CD14-positive monocyte (primary cell): ENCODE measurements at places on chromosomes 5 and 9. TPM values are rescaled to one million over a fixed set of nuclear protein-coding genes. Genes with fewer than 3 reads are reported as not detected.

The CAMSAP1 gene
- 0.71 TPM for polyA plus RNA-seq

The SPINK13 gene
- polyA plus RNA-seq, result not detected

The GRXCR2 gene
- polyA plus RNA-seq, result not detected in 2 replicates

The PCDHB6 gene
- not detected for polyA plus RNA-seq

The RAD50 gene
- polyA plus RNA-seq, result 9.3 TPM

The RBM18 gene
- polyA plus RNA-seq, result 25.3 TPM

The EGFLAM gene
- polyA plus RNA-seq, result not detected

The MRPS30 gene
- polyA plus RNA-seq, result 24.7 TPM

The ANKRD18B gene
- polyA plus RNA-seq, result not detected in 2 replicates

The FLT4 gene
- polyA plus RNA-seq, result 0.04 TPM in 1 of 2 replicates, not detected in the other

The FCN1 gene
- 2,884 and 4,335 TPM in 2 replicates for polyA plus RNA-seq

DNA sequence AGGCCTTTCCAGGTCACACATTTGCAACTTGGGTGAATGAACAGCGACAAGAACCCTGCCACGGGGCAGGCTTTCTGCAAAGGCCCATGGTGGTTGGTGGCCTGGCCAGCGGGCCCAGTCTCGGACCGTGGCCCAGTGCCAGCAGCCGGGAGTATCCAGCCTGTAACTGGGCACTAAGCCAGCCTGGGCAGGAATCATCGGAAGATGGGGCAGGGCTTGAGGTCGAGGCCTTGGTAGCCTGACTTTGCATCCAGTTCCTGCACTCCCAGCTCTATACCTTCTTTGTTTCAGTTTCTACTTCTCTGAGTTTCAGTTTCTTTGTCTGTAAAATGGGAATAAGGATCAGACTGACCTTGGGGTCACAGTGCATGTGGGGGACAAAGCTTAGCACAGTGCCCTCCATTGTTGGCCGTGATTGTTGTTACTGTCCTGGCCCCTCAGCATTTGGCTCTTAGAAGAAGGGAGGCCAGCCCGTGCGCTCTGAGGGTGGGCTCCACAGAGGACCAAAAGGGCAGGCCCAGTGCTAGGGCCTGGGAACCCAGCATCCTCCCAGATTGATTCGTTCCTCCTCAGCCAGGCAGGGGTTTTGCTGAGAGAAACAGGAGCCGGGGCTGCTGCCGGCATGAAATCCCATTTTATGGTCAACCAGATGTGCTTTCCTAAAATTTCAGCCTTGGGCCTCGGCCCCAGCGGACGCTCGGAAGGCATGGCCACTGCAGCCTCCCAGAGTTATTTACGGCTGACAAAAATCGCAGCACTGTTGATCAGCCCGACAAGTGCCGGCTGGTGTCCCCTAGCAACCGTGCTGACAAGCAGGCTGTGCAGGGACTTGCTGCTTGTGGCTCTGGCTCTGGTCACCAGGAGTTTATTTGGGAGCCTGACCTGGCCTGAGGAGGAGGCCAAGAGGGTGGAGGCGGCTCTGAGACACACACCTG, 43.6 kb downstream of the JADE2 start:
- no peak for DNase-seq

- no peak for DNase-seq
Observed at GRCh38 chr9:91972076-91972626, 22.1 kb upstream of the ROR2 start.

DNA sequence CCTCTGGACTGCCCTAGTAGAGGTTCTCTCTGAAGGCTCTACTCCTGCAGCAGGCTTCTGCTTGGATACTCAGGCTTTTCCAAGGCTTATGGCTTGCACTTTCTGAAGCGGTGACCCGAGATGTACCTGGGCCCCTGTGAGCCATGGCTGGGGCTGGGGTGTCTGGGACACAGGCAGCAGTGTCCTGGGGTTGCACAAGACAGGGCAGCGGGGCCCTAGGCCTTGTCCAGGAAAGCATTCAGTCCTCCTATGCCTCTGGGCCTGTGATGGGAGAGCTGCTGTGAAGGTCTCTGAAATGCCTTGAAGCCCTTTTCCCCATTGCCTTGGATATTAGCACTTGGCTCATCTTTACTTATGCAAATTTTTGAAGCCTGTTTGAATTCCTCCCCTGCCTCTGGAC, 192.2 kb downstream of the YTHDC2 start:
- DNase-seq, result no peak

DNA sequence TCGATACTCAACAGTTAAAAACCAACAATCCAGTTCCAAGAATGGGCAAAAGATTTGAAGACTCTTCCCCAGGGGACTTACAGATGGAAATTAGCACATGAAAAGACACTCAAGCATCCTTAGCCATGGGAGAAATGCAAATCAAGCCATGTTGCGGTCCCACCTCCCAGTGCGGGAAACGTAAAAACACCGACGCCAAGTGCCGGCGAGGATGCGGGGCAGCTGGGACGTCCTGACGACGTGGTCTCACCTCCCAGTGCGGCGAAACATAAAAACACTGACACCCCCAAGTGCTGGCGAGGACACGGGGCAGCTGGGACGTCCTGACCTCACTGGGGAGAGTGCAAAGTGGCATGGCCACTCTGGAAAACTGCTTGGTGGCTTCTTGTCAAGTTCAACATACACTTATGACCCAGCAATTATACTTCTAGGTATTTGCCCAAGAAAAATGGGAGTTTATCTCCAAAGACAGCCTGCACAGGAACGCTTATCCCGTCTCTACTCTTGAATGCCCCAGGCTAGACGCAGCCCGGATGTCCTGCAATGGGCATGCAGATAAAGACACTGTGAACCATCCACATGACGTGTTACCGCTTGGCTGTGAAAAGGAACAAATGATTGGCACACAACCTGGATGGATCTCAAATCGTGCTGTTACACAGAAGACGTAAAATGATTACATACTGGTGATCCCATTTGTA, 60.1 kb upstream of the UBAC1 start:
- no peak for DNase-seq

- DNase-seq, result no peak
Observed at GRCh38 chr5:56817263-56818014, 2.1 kb downstream of the MAP3K1 start.

- peak; percentile 74 for DNase-seq
Observed at GRCh38 chr5:56529666-56530430, 285.5 kb upstream of the MAP3K1 start.

DNA sequence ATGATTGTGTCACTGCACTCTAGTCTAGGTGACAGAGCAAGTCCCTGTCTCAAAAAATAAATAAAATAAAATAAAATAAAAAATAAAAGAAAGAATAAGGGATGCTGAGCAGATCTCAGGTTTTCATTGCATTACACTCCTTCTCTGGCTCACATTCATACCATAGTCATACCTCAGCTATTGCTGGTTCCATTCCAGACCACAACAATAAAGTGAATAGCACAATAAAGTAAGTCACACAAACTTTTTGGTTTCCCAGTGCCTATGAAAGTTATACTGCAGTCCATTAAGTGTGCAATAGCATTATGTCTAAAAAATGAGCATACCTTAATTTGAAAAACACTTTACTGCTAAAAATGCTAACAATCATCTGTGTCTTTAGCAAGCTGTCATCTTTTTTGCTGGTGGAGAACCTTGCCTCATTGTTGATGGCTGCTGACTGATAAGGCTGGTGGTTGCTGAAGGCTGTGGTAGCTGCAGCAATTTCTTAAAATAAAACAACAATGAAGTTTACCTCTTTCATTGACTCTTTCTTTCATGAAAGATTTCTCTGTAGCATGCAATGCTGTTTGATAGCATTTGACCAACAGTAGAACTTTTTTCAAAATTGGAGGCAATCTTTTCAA, 415.7 kb downstream of the ZNF608 start:
- DNase-seq, result no peak

GRCh38 chr5:36739751-36740221, 133.4 kb downstream of the SLC1A3 start:
- DNase-seq, result peak; percentile 83

- peak; percentile 61 for DNase-seq
Observed at GRCh38 chr9:129595903-129596540, 24.9 kb downstream of the C9orf50 start.

DNA sequence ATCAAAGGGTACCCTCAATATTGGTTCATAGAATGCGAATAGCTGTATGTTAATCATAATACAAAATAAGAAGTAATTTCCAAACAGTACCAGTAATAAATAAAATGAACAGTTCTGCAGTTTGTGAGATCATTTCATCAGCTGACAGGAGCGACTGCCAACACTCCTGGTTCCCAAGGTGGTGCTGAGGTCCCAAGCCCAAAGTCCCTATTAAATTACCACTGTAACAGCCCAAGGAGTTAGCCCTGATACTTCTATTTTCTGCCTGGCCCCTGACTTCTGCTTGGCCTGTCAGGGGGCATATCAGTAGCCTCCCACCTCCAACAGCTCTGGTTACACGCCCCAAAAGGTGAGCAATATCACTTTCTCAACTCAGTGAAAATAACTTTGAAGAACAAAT, 47.1 kb downstream of the ANKH start:
- DNase-seq, result no peak

GRCh38 chr9:92295240-92295790, 1.8 kb upstream of the IARS1 start:
- DNase-seq, result no peak

- peak; percentile 68 for DNase-seq
Observed at GRCh38 chr5:135551593-135552447, 16.1 kb upstream of the NEUROG1 start.

- DNase-seq, result no peak
Observed at GRCh38 chr5:132417010-132417439, 47.5 kb downstream of the SLC22A5 start.

GRCh38 chr5:34022121-34022705, 14.4 kb upstream of the AMACR start:
- DNase-seq, result no peak

DNA sequence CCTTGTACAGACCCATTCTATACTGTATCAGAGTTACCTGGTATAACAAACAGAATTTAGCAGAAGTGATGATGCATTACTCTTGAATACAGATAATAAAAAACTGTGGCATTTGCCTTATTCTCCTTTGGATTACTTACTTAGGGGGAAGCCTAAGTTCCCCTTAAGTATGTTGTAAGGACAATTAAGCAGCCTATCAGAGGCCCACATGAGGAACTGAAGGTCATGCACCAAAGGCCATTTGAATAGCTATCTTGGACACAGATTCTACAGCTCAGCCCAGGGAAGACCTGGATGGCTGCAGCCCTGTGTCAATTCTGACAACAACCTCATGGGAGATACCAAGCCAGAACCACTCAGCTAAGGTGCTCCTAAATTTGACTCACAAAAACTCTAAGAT, 125.2 kb downstream of the RAPGEF6 start:
- DNase-seq, result peak; percentile 25

DNA sequence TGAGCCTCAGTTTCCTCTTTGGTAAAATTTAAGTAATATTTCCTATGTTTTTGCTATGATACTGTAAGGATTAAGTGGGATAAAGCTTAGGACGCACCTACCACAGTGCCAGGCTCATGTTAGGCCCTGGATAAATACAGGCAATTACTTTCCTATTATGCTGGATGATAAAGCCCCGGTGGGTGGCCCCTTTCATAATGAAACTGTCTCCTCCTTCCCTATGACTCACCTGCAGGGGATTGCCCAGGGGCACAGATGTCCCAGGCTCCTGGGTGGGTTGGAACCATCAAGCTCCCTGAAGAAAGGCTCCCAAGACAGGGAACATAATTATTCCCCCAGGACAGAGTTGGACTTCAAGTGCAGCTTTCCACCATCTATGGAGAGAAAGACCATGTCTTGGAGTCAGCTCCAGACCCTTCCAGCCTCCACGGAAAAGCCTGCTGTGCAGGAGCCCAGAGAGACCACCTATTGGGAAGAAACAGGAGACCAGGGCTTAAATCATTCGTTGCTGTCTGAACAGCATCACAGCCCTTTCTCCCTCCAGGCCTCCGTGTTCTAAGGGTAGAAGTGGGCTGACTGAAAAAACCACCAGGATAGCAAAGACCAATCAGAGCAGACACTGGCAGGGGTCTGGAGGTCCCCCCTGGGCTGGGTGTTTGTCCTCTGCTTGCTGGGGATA, 43.2 kb upstream of the FOXE1 start:
- no peak for DNase-seq

DNA sequence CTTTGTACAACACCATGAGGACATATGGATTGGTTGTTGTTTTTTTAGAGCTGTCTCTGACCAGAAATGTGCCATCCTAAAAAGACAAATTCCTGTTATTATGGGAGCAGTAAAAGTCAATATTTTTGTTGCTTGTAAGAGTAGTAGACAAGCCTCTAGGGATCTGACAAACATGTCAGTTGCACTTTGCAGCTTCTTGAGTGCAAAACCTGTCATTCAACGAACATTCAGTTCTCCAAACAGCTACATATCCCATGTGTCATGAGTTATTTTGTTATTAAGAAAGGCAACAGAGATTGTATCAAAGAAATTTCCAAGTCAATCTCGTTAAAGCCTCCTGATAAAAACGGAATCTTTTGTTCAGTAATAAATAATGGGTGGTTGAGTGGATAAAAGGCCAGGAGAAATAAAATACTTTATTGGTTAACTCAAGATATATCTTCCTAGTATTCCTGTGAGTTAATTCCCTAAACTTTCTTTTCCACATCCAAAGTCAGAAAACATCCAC, 18.1 kb downstream of the C5orf58 start:
- DNase-seq, result no peak

GRCh38 chr5:152511531-152512132, 106.6 kb upstream of the NMUR2 start:
- DNase-seq, result no peak

DNA sequence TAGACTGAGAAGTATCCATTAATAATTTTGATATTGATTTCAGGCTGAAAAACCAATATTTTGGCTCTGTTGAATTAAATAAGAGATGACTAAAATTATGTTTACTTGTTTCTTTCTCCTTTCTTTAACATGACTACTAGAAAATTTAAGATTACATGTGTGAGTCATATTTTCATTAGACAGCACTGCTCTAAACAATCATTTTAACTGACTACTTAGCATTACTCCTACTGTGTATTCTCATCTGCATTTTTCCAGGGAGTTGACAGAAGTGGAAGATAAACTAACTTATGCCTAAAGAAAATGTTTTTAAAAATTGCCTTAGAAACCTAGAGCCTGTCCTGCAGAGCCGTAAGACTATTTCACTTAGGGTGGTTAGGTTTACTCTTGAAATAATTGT, 29.1 kb downstream of the TNC start:
- no peak for DNase-seq

DNA sequence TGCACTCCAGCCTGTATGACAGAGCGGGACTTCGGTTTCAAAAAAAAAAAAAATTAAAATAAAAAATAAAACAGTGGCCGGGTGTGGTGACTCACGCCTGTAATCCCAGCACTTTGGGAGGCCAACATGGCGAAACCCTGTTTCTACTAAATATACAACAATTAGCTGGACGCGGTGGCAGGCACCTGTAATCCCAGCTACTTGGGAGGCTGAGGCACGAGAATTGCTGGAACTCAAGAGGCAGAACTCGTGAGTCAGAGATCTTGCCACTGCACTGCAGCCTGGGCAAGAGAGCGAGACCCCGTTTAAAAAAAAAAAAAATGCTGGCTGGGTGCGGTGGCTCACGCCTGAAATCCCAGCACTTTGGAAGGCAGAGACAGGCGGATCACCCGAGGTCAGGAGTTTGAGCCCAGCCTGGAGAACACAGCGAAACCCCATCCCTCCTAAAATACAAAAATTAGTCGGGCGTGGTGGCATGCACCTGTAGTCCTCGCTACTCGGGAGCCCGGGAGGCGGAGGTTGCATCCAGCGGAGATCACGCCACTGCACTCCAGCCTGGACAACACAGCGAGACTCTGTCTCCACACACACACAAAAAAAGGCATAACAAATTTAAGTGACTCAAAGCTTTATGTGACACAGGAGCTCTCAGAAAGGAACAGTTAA, 1.5 kb upstream of the NPM1 start:
- no peak for DNase-seq
